ENCODE measurements at places on chromosomes 16 and 17.

- peak; percentile 22 for DNase-seq
These were observed 2.2 kb upstream of the MPG start for GRCh38 chr16:75580-76501.

GRCh38 chr16:21302454-21302853 lies 24.4 kb upstream of the CRYM start:
- DNase-seq, result no peak

GRCh38 chr17:248337-249235 lies 67.1 kb upstream of the DOC2B start:
- no peak for DNase-seq

DNA sequence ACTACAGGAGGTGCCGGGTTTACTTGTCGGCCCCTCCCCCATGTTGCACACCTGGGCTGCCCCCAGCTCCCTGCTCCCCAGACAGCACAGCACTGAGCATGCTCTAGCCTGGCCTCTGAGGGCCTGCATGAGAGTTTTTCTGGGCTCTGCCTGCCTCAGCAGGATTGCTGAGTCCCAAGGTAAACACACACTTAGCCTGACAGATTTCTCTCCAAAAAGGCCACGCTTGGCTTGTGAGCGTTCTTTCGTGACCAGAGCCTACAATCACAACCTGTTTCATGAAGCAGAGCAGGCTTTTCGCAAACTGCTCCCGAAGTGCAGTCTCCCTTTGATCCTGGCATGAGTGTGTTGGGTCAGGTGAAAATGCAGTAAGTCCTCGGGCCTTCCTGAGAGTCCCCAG lies 9.8 kb upstream of the CD300E start:
- DNase-seq, result no peak

GRCh38 chr17:30378241-30378824 lies 394 bp upstream of the CPD start:
- peak; percentile 70 for DNase-seq

- peak; percentile 35 for DNase-seq
These were observed 43.4 kb upstream of the GSE1 start for GRCh38 chr16:85569615-85570212.

GRCh38 chr17:82416771-82417170 lies 1.4 kb upstream of the HEXD start:
- no peak for DNase-seq
